Smooth muscle cell of bladder (primary cell): ENCODE measurements at places on chromosomes 13 and 19. TPM values are rescaled to one million over a fixed set of nuclear protein-coding genes. Genes with fewer than 3 reads are reported as not detected.

The ELSPBP1 gene
- not detected in 2 replicates for total RNA-seq

The ZNF536 gene
- total RNA-seq, result 0.09 and 5.3 TPM in 2 replicates

The CXCL17 gene
- total RNA-seq, result not detected in 2 replicates

The ZNF296 gene
- not detected in 2 replicates for total RNA-seq

The ZIC5 gene
- not detected in 2 replicates for total RNA-seq

The LYPD3 gene
- 0.09 and 0.14 TPM in 2 replicates for total RNA-seq

The EHD2 gene
- total RNA-seq, result 119 and 133 TPM in 2 replicates

The SLITRK5 gene
- total RNA-seq, result not detected in 2 replicates

The POSTN gene
- 396 and 434 TPM in 2 replicates for total RNA-seq

The ZNF546 gene
- 6.0 and 11.2 TPM in 2 replicates for total RNA-seq

The TEX29 gene
- 0.09 and 0.28 TPM in 2 replicates for total RNA-seq

The SYNGR4 gene
- not detected in 2 replicates for total RNA-seq

The ZNF99 gene
- not detected in 2 replicates for total RNA-seq

The ZNF541 gene
- total RNA-seq, result 0.28 TPM in 2 replicates

The EBI3 gene
- total RNA-seq, result not detected in 2 replicates

The NFIC gene
- 33.4 and 34.5 TPM in 2 replicates for total RNA-seq

The ISOC2 gene
- total RNA-seq, result 44.5 and 55.9 TPM in 2 replicates

The OR7C1 gene
- total RNA-seq, result not detected in 2 replicates

The TEAD2 gene
- total RNA-seq, result 15.9 and 16.4 TPM in 2 replicates
